AG04449 (cell line): ENCODE measurements at places on chromosomes 13 and 19.

DNA sequence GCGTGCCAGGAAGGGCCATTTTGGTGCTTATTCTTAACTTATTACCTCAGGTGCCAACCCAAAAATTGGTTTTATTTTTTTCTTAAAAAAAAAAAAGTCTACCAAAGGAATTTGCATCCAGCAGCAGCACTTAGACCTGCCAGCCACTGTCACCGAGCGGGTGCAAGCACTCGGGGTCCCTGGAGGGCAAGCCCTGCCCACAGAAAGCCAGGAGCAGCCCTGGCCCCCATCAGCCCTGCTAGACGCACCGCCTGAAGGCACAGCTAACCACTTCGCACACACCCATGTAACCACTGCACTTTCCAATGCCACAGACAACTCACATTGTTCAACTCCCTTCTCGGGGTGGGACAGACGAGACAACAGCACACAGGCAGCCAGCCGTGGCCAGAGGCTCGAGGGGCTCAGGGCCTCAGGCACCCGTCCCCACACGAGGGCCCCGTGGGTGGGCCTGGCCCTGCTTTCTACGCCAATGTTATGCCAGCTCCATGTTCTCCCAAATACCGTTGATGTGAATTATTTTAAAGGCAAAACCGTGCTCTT, 49.3 kb downstream of the RAB20 start:
- DNase-seq, result no peak

DNA sequence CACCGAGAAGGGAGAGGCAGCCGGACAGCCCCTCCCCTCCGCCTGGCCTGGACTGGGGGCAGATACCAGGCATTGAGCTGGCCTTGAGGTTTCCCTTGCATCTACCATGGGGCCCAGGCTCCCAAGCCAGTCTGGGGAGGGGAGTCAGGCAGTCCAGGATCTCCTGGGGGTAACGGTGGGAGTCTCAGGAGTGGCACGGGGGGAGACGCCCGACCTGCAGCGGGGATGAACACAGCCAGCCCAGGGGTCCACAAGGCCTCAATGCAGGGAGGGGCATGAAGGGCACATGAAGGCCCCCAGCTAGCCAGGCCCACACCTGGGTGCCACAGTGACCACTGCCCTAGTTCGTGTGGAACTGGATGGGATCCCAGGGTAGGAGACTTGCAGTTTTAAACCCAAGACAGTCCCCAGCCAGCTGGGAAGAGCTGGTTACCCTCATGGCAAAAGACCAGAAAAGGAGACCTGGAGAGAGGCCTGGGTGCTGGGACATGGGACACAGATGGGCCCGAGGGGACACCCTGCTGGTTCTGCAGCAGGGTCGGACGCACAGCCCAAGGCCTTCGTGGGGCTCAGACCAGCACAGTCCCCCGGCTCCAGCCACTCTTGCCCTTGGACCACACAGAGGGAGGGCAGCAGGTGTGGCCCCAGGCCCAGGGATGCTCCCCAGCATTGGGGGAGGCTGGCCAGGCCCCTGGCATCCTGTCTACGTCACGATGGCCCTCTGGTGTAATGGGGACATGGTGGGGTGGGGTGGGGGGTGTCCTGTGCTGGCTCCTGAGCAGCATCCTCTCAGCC, 4.6 kb upstream of the UQCR11 start:
- no peak for DNase-seq

DNA sequence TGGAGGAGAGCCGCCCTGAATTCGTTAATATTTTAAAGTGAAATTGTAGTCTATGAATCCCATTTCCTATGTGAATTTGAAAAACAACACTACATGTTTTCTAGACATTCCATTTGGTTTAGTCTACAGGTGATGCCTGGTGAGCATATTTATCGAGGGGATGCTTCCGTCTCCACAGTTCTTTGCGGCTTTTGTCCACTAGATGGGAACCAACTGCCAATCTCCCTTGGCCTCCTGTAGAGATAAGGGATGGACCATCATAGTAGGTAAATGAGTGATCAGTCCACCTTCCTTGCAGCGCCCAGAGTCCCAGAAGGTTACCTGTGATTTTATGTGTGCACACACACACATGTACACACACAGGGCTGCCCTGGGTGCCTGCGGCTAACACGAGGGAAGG, 289.8 kb upstream of the SOX21 start:
- DNase-seq, result no peak

- no peak for DNase-seq
These were observed 8.8 kb downstream of the ZNF724 start for GRCh38 chr19:23241419-23241818.

DNA sequence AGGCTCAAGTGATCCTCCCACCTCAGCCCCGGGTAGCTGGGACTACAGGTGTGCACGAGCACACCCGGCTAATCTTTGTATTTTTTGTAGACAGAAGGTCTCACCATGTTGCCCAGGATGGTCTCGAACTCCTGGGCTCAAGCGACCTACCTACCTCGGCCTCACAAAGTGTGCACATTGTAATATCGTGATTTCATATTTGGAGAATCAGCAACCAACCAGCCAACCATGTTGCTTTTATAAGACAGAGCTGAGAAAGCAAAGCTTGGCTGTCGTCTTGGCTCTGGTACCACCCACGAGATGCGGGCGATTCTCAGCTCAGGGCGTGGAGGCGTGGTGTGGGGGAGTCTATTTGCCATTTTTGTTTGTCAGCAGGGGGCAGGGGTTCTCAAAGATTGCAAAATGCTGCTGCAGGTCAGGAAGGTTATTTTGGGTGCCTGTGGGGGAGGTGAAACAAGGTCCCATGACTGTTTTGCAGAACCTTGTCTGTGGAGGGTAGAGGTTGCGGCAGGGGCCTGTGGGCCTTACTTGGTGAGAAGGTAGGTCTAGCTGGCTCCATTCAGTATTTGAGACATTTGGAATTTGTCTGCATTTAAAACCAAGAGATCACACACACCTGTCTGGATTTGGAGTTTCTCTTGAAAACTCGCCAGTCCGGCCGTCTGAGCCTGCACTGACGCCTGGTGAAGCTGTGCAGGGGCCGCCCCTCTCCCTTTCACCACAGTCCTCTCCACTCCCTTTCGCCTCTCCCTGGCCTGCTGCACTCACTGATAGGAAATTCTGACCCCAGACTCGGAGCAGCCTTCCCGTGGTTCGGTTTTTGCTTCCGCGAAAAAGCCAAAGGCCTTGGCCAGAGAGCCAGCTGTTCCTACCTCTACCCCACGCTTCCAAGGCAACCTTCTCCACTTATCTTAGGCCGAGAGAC, 15.4 kb downstream of the TNFAIP8L1 start:
- DNase-seq, result no peak

GRCh38 chr13:106178816-106179215, 356.6 kb downstream of the EFNB2 start:
- no peak for DNase-seq

GRCh38 chr19:449916-450315, 10.9 kb downstream of the SHC2 start:
- no peak for DNase-seq

- DNase-seq, result no peak
These were observed 245.5 kb downstream of the TUBA3C start for GRCh38 chr13:18936104-18936503.

DNA sequence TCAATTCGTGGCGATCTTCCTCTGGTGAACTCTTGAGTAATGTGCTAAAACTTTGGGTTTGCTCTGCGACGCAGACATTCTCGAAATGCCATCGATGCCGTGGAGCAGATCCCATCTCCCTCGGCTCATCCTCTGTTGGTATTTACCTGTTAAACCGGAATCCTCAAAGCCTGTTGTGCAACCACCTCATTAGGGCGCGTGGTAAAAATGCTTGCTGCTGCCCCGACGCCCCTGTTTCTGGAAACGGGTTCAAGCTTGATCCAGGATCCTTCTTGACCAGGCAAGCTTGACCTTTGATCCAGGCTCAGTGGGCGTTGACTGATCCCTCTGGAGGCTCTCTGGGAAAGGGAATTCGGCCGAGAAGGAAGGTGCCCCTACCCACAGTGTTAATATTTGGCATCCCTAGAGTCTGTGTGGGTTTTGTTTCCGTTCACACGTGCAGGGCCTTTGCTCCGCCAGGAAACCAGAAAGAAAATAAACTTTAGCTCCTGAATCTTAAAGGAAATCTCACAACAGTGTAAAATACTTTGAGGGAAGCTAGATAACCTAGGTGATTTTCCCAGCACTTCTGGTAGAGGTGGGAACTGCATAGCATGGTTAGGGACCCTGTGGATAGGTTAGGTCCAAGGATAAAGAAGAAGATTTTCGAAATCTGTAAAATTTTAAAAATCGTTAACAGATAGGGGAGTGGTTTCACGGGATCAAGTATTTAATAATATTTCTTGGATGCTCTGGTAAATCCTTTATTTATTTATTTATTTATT, 1.1 kb downstream of the LSM14A start:
- no peak for DNase-seq

DNA sequence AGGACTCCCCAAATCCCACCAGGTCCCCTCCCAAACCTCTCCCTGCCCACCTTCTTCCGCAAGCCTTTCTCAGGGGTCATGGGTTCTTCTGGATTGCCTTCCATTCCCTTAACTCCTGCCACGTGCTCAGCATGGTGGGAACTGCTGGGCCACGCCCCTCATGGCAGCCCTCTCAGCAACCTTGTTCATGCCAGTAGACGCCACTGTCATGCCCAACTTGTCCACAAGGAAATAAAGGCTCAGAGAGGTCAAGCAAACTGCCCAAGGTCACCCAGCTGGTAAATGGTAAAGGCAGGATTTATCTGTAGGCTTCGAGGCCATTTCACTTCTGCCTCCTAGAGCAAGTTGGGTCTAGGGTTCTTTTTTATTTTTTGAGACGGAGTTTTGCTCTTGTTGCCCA, 10.9 kb downstream of the PRAM1 start:
- DNase-seq, result no peak

DNA sequence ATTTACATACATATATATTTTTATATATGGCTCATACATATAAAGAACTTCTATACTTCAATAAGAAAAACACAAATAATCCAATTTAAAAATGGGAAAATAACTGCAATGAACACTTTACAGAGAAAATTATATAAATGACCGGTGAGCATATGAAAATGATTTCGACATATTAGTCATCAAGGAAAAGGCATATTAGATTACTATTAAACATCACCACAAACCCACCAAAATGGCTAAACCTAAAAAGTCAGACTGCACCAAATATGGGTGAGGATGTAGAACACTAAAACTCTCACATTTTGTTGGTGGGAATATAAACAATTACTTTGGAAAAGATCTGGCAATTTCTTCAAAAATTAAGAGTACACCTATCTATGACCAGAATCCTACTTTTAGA, 316.2 kb downstream of the ENOX1 start:
- DNase-seq, result no peak
